ENCODE measurements at places on chromosomes 7 and 10.

GRCh38 chr10:120749856-120750566 is 101.2 kb upstream of the WDR11 start:
- DNase-seq: no peak

GRCh38 chr10:103184615-103185014 is 8.5 kb downstream of the NT5C2 start:
- DNase-seq: no peak

- peak; percentile 89 for DNase-seq
Observed at GRCh38 chr10:598415-599170, 90.9 kb downstream of the DIP2C start.

DNA sequence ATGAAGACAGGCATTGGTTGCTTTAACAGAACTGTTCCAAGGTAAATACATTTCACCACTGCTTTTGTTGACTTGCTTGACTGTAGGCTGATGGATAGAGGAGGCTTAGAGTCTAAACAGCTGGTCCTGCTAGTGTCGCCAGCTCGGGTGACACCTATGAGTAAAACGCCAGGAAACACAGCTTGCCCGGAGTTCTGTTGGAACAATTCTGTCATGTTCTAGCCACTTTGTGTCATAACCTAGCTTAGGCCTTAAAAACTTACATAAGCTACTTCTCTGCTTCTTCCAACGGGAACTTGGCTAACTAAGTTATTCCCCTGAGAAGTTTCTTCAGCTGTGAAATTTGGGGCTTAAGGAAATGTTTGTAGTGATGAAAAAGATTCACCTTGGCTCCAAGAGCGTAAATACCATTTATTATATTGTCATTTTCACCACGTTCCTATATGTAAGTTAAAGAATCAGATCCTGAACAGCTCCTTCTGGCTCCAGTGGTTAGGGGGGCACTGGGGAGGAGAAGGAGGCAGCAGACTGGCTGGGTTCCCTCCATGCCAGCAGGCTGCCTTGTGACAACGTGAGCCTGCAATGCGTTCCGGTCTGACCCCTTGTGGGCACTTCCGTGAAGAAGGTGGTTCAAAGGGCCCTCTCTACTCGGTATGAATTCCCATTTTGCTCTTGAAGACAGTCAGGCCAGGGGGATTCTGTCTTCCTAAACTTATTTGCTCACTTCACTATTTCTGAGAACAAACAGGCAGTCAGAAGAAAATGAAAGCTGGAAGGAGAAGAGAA is 253.2 kb downstream of the BMPER start:
- no peak for DNase-seq

DNA sequence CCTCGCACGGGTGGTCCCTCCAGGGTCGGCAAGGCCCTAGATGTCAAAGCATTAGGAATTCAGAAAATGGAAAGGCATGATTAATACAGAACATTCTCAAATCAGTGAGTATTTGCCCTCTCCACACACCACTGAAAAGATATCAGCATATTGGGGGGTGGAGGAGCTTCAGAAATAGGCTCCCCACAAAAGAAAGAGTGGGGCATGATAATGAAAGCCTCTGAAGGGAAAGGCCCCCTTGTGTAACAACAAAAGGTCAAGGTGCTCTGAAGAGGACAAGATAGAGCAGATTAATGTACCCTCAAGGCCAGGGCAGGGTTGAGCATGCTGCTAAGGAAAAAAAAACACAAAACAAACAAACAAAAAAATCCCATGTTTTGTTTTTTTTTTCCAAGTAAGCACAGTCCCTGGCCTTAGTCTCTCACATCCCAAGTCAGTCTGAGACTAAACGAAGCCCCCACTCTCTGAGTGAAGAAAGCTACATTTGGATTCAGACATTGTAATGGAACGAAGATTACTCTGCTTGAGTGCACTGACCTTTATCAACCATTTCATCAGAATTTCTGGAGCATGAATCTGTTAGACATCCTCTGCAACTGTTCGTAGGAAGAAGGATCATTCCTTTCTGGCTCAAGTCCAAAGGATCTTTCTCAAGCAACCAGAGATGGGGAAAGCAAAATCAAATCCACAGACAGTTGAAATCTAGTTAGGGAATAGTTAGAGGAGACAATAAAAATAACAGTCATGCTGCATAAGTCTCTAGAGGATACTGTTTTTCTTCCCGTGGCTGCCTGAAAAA is 27.4 kb upstream of the DGKI start:
- no peak for DNase-seq

DNA sequence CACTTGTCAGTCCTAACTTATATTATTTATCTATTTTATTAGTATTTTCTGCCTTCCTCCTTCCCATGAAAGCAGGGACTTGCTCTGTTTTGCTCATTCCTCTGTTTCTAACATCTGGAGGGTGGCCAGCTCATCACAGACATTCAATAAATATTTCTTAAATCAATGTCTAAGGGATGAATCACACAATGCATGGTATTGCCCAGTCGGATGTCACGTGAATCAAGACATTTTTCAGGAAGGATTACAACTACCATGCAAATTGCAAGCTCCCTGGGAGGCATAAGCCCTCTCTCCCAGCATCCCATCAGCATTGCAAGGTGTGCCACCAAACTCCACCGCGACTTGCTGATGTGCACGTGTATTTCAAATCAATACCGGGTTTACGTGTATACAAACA is 146.6 kb upstream of the RNF32 start:
- DNase-seq: no peak

DNA sequence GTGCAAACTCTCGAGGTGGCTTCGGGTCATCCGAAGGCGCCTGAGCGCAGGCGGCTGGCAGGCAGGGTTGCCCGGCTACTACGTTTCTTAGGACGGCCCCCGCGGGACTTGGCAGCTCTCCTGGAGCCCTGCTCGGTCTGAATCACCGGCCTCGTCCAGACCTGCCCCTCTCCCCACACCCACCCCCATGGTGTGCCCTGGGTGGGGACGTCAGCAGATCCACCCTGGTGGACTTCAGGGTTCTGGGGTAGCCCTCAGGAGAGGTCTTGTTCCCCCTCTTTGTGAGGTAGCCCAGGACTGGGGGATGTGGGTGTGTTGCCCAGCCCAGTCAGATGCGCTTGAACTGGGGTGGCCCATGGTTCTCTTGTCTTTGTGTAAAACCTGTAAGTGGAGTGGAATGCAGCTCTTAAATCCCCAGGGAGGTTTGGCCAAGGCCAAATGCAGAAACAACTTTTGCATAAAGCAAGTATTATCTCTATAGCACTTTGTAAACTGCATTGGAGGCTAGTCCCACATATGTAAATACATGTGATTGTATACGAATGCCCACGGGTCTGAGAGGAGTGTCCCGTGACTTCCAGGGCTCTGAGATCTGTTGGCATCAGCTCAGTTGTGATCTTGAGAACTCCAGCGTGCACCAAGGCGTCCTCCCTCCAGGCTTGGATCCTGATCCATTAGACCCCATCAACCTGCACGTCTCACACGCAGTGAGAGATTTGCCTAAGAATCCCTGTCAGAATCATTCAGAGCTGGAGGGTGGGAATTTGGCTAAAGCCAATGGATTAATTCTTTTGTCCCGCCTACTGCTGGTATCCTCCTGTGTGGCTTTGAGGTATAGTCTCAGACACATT is 1.8 kb downstream of the PFKFB3 start:
- no peak for DNase-seq

GRCh38 chr10:127043301-127043700 is 138.1 kb downstream of the DOCK1 start:
- DNase-seq: no peak

- DNase-seq: no peak
Observed at GRCh38 chr10:103872137-103872931, 17.0 kb upstream of the SH3PXD2A start.

DNA sequence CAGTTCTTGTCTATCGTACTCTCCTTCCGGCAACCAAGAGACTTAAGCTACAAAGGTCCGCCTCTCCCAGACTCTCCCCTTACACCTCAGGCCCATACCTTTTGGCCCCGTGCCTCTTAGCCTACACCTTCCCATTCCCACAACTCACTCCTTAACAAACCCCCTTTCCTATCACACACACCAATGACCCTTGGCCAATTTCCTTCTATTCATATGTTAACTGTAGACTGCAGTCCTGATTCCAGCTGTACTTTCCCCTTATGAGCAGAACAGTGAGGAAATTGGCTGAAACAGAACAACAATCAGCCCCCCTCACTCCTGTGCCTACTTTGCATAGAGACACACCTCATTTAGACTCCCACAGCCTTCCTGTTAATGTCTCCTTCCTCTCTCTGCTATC is 1.4 kb upstream of the TMEM139 start:
- no peak for DNase-seq

DNA sequence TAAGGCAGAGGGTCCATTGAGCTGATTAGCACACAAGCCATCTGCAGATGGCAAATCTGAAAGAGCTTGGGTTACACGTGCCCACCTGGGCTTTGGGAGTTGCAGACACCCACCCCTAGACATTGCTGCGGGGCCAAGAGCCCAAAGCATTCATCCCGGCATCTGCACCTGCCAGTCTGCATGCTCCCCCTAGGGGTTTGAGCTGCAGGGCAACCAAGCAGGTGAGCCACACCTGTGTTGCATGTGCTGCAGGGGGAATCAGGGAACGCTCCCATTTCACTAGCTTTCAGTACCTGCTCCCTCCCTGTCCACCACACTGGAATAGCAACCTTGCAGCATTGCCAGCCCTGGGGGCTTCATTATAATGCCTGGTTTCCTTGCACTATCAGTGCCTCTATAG is 21.1 kb downstream of the C7orf33 start:
- no peak for DNase-seq

DNA sequence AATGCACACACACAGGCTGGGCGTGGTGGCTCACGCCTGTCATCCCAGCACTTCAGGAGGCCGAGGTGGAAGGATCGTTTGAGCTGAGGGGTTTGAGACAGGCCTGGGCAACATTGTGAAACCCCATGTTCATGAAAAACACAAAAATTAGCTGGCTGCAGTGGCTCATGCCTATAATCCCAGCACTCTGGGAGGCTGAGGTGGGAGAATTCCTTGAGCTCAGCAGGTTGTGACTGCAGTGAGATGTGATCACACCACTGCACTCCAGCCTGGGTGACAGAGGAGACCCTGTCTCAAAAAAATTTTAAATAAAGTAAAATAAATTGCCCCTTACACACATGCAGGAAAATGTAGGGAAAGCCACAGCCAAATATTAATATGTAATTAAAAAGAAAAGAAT is 44.1 kb downstream of the RNF32 start:
- DNase-seq: no peak

- no peak for DNase-seq
Observed at GRCh38 chr10:33402220-33403073, 68.0 kb upstream of the NRP1 start.

- DNase-seq: no peak
Observed at GRCh38 chr7:80155374-80155773, 20.7 kb downstream of the GNAI1 start.

- DNase-seq: no peak
Observed at GRCh38 chr10:117545141-117546019, 2.8 kb downstream of the EMX2 start.

- DNase-seq: no peak
Observed at GRCh38 chr10:90440870-90441269, 417.0 kb downstream of the HTR7 start.

GRCh38 chr7:7911369-7912123 is 57.0 kb upstream of the GLCCI1 start:
- DNase-seq: peak; percentile 71

DNA sequence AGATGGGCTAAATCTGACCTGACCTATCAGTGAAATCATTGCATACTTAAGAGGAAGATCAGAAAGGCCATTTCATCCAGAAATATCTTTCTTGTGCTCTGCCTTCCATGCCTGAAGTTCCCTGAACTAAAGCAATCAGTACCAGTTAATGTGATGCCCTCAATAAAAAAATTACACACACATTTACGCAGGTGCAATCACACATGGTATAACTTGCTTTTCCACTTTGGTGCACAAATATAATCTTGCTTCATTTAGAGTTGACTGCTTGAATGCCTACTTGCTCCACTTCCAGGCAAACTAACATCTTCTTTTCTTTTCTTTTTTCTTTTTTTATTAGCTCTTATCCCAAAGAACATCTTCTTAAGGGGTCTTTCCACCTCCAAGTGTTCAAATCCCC is 58.3 kb upstream of the KIF5B start:
- DNase-seq: no peak

GRCh38 chr7:140518370-140519006 is 39.2 kb upstream of the MKRN1 start:
- DNase-seq: no peak

- DNase-seq: no peak
Observed at GRCh38 chr10:10855151-10855581, 162.5 kb upstream of the CELF2 start.

- DNase-seq: no peak
Observed at GRCh38 chr7:110977127-110977737, 113.7 kb upstream of the LRRN3 start.

GRCh38 chr10:109025172-109025571 is 898.1 kb downstream of the XPNPEP1 start:
- no peak for DNase-seq

GRCh38 chr7:100894860-100895700 is 608 bp downstream of the ACHE start:
- no peak for DNase-seq

DNA sequence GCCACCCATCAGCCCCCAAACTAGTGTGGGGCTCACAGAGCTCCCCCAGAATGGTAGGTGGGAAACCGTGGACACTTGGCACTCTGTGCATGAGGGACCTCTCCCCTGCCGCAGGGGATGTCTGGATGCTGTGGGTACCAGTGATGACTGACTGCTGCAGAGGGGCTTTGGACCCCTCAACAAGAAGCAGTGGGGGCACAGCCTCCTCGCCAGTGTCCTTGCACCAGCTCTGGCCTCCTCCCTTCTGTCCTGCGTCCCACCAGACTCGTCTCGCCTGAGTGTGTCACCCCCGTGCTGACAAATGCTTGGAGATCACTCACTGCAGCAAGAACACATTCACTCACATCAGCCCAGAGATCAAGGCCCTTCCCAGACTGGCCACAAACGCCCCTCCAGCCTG is 37.3 kb upstream of the R3HCC1L start:
- no peak for DNase-seq

DNA sequence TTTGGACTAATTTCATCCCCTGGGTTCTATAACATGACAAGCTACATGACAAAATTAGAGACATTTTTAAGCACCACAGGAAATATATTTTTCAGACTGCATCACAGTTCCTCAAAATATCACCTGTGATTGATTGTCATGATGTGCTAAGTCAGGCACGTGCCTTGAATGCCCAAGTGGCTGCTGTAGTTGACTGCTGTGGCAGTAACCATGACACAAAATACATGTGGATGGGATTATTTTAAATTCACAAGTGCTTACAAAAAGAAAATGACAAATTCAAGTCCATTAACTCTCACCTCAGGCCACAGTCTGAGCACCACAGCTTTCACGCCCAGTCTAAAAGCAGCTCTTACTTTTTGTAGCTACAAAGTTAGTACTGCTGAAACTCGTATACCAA is 45.5 kb downstream of the TNPO3 start:
- no peak for DNase-seq

DNA sequence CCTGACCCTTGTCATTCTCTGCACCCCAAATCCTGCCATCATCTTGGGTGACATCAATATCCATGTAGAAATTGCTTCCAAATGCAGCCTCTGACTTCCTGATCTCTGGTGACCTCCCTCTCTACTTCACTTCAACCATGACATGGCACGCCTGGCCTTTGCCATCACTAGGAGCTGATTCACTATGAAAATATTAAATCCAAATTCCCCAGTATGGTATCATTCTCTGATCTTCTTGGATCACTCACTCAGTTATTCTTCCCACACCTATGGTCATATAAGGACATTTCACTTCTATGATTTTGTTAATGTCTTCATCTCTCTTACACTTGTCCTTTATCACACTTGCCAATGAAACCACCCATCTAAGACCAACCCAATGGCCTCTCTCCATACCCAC is 73.7 kb upstream of the ODAD2 start:
- peak; percentile 51 for DNase-seq

All from HS-27A (cell line).